Cardiac septum (tissue), 1 donor: ENCODE measurements at places on chromosomes 3 and 15.

DNA sequence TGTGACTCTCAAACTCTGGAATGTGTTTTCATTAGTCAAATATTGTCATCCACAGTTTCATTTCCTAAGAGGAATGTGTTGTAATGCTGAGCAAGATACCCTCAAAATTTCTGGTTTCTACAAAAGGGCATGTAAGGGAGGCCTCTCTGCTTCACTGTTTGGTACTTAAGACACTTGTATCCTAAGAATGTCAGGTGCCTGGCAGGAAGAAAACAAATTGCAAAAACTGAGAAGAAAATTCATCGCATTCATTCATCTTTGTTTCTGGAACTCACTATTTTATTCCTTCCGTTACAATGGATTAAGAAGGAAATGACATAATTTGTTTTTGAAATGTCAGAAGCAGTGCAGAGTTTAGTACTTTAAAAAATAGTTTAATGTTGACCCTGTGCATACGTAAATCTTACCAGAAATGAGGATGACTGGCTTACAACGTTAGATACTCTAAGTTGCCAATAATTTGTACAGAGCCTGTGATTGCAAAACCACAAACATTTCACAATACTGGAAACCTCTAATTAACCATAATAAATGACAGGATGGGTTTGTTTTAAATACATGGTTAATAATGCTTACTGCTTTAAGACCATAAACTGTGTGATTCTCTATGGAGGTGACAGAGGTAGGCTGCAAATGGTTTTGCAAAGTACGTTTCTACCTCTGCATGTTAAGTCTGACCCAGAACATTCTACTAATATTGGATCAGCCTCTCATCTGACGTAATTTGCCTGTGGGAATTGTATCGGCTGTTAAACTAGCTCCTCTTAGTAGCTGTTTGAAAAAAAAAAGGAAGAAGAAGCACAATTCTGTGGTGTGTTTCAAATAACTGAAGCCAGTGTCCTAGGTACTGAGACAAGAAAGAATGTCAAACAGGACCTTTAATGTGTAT lies 477.8 kb downstream of the RBMS3 start:
- no peak for DNase-seq

GRCh38 chr3:48276911-48277641 lies 36.2 kb downstream of the ZNF589 start:
- no peak for DNase-seq

- DNase-seq: no peak
Measured at GRCh38 chr15:81747482-81747881, 298.3 kb downstream of the MEX3B start.

DNA sequence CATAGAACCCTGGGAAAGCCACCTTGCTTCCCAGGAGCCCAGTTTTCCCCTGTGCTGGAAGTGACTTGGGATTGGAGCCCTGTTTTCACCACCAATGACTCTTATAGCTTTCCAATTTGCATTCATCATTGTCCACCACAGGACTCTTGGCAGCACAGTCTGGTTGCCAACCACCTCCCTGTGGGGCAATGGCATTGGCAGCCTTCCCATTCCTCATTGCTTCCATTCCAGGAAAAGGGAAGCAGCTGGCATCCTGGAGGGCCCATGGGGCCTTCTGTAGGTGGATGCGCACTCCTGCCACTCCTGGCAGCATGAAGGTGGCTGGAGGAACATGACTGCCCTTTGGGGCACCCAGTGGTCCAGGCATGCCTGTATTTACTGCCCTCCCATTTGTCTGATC lies 57.7 kb downstream of the FEM1B start:
- no peak for DNase-seq

DNA sequence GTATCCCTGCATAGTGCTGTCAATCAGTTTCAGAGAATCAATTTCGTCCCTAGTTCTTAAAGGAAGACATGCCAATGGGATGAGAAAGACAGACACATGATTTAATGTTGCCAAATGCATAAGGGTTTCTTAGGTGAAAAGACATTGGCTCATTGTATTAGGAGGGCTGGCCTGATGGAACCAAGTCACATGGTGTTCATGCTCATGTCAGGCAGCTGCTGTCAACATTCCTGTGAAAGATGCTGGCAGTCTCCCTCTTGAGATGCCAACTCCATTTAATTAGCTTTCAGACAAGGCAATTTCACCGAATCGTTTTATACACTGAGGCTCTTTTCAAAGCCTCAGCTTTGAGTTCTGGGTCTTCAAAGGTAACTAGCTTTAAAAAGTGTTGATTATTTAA lies 16.1 kb upstream of the IL1RAP start:
- DNase-seq: peak; percentile 78

- no peak for DNase-seq
Measured at GRCh38 chr15:101203607-101204189, 48.1 kb downstream of the CHSY1 start.

DNA sequence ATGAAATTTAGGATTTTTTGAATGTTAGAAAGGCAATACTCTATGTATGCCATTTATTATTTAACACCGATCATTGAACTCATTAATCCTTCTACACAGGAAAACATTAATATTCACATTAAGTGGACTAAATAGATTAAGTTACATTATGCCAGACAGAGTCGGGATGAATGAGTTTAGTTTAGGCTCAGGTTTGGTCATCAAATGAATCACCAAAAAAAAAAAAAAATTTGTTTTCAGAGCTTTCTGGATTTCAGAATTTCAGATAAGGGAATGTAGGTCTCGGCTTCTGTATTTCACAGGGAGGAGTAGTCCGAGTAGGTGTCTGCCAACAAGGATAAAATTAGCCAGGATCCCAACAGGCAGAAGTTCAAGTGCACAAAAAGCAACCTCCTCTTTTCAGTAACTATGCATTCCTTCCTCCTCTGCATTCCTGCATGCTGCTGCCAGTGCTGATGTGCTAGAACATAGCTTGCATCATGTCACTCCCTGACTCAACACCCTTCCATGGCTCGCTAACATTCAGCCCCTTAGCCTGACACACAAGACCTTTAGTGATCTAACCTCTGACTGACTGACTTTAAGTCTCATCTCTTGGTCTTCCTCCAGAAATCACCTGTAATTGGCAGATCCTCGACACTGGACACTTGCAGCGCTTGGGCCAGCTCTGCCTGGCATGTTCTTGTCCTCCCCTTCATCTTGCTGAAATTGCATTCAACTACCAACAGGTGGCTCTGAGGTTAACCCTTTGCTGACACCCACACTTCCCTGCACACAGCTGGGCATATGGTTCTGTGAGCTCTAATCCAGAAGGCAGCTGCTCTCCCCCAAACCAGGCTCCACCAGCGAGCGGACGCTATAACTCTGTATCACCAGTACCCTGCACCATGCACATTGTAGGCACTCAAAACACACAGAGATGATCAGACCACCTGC lies 145.4 kb upstream of the PROK2 start:
- no peak for DNase-seq

DNA sequence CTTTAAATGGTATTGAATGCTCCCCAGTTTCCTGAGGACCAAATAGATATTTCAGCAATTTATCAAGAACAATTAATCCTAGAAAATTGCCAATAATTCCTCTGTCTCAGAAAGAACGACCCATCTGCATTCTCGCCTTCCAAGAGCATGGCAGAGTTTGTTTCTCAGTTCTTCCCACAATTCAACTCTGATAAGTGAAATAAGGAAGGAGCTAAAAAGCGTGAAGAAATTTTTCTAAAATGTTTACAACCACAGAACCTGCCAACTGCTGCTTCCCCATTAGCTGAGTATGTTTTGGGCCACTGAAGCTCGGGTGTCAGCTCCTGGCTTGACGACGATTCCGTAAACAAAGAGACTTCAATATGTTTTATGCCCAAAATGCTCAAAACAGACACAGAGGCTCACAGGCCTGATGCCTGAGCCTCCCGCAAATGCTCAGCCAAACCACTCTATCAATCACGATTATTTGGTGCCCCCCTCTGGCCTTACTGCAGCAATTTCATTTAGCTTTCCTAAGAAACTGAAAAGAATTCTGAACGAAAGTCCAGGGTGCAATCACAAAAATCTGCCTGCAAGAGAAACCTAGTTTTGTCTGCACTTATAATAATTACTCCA lies 259.2 kb upstream of the CCDC54 start:
- DNase-seq: no peak

DNA sequence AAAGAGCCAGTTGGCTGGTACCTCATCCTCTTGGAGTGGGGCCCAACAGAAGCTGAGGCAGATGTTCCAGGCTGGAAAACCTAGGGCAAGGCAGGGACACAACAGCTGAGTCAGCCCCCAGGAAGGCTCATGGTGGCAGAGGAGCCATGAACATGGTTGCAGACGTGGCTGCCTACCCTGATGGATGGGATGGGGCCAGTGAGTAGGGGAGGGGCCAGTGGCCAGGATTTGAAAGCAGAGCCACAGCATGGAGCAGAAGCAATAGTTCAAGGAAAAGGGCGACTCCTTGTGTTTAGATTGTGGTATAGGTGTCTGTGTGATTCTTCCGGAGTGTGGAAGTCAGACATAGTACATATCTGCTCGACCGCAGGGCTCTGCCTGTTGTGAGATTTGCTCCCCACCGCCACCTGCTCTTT lies 24.2 kb downstream of the PXYLP1 start:
- no peak for DNase-seq

DNA sequence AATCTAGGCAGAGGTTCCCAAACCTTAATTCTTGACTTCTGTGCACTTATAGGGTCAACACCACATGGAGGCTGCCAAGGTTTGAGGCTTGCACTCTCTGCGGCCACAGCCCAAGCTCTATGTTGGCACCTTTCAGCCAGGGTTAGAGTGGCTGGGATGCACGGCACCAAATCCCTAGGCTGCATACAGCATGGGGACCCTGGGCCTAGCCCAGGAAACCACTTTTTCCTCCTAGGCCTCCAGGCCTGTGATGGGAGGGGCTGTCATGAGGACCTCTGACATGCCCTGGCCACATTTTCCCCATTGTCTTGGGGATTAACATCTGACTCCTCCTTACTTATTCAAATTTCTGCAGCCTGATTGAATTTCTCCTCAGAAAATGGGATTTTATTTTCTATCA lies 165.4 kb downstream of the SI start:
- DNase-seq: no peak

- DNase-seq: no peak
Measured at GRCh38 chr3:197746801-197747237, 2.9 kb upstream of the FYTTD1 start.

DNA sequence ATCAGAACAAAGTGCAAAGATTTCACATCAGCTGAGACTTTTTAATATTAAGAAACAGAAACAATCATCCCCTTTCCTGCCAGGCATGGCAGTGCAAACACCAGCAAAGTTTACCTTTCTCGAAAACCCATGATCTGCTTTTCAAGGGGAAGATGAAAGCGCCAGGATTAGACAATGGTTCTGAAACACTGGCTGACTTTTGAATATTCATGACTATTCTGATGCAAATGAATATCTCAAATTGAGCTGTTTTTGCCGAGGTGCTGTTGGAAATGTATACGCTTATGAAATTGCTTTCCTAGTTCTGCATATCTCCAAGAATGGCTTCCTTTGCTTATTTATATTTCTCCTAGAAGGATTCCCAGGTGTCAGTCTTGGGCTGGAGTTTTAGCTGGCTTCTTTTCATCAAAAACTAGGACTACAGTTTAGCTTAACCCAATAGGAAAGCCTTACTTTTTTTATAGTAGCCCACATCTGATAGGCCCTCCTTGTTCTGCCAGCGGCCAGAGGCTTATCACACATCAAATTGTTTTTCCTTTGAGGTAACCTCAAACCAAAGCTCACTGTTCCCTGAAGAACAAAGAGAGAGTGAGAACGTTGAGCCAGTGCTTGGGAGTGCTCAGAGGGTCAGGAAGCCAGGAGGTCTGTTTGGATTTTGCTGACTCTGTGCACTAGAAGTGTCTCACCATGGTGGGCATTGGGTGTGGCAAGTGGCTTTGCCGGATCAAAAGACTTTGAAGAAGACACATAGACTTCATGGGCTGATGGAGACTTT lies 74.0 kb upstream of the PLCL2 start:
- no peak for DNase-seq

DNA sequence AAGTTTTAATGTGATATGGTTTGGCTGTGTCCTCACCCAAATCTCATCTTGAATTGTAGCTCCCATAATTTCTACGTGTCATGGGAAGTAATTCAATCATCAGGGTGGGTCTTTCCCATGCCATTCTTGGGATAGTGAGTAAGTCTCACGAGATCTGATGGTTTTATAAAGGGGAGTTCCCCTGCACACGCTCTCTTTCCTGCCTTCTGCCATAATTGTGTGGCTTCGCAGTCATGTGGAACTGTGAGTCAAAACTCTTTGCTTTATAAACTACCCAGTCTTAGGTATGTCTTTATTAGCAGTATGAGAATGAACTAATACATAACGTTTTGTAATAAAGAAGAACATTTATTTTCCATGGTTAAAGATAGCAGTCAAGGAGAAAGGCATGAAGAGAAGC lies 39.2 kb upstream of the GOLIM4 start:
- DNase-seq: no peak

GRCh38 chr15:98428253-98428989 lies 219.9 kb upstream of the IGF1R start:
- peak; percentile 88 for DNase-seq

- DNase-seq: no peak
Measured at GRCh38 chr15:99682455-99682854, 50.8 kb downstream of the LYSMD4 start.

DNA sequence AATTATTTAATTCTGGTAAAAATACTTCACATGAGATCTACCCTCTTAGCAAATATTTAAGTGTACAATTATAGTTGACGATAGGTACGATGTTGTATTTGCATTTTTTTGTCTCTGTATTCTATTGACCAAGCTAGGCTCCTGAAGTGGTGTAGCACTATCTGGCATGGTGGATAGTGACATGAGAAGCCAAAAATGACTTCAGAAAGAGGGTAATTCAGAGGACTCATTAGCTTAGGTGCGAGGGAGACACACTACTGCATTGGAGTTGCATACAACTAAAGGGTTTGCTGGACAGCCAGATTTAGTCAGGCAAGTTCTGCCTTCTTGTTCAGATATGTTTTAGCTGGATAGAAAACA lies 50.6 kb downstream of the KBTBD8 start:
- no peak for DNase-seq

GRCh38 chr15:28098766-28099554 lies at the start of gene OCA2:
Gene OCA2, minus strand, starts transcription at chr15:28099315. Its CDS starts 17,441 bp downstream, at chr15:28081874.
- peak; percentile 73 for DNase-seq

DNA sequence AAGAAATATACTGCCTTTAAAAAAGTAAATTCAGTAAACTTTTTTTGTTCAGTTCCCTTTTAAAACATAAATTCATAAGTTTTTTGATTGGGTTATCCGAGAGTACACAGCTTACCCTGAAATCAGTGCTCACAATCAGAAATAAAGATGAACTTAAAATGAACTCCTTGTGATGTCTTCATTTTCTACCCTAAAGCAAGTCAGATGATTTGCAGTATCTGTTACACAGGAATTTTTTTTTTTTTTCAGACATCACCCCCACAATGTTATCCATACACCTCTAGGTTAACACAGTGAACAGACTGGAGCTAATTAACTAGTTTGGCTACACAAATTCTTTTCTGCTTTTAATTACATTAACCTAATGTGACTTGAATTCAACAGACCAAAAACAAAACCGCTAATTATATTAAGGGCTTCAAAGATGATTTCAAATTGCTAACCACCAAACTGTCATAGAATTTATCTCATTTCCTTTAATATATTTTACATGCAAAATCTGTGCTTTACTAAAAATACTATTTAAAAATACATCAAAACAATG lies 1042.0 kb downstream of the ROBO1 start:
- DNase-seq: no peak
